NCI-H146 (cell line): ENCODE measurements at places on chromosomes 7 and 10.

GRCh38 chr10:128130051-128130450, 3.8 kb upstream of the MKI67 start:
- no peak for DNase-seq

DNA sequence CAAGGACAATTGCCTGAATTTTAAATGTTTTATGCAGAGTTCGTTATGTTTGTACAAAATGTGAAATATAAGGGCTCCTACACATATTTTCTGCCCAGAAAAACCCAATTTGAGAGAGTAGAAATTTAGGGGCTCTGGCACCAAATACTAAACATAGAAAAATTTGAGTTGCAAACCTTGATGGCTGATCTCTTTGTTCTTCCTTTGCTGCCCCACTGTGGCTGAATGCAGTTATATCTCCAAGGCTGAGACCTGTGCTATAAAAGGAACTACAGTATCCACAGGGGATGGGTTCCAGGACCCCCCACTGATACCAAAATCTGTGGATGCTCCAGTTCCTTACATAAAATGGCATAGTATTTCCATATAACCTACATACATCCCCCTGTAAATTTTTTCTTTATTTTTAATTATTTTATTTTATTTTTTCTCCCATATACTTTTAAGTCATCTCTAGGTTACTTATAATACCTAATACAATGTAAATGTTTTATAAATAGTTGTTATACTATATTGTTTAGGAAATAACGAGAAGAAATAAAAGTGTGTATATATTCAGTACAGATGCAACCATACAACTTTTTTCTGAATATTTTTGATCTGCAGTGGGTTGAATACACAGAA, 22.5 kb downstream of the CFAP43 start:
- peak; percentile 57 for DNase-seq

DNA sequence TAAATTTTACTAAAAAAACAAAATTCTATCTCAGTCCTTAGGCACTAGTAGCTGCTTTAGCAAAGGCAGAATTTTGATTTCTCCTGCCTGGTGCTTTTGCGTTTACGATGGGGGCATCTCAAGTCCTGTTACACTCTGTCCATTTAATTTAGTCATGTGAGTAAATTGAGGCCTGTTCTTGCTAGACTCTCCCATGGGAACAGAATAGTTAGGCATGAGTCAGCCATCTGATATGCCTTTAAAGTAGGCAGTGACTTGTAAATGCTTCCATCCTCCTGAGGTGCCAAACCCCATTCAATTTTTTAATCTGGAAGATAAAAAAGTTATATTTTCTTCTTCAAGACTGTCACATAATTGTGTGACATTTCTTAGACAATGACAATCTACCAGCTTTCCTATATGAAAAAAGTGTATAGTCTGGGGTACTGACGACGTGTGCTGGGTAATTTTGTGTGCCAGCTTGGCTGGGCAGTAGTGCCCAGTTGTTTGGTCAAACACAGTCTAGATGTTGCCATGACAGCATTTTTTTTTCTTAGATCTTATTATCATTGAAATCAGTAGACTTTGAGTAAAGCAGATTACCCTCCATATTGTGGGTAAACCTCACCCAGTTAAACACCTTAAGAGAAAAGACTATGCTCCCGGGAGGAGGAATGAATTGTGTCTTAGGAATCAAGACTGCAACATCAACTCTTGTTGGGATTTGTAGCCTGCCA, 603.4 kb downstream of the SORCS1 start:
- DNase-seq, result no peak

- peak; percentile 55 for DNase-seq
These were observed 209.6 kb upstream of the SH2B2 start for GRCh38 chr7:102077081-102077480.

GRCh38 chr7:979886-980571, 3.0 kb upstream of the CYP2W1 start:
- DNase-seq, result no peak

DNA sequence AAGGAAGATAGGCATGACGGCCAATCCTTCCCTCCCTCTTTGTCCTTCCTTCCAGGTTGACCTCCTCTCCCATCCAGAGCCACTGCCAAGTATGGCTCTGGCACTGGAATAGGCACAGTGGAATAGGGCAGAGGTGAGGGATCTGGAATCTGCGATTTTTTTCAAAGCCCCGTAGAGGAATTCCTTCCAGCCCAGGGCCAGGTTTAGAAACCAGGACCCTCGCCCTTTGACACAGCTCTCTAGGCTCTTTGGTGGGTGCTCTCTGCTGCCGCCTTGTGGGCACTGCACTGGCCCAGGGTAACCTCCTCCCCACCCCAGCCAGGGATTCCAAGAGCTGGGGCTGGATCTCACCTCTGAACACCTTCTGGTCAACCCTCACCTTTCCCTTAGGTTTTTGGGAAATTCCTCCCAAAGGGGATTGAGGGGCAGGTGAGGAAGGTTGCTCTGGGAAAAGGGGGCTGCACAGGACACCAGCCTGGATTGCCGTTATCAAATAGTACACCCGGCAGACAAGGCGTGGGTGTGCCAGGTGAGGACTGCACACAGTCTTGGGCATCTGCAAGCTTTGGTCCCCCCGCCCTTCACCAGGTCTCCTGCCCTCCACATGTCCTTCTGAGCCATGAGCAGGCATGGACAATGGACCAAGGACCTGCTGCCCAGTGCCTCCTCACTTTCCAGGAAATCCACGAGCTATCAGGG, 22.8 kb downstream of the C10orf105 start:
- peak; percentile 47 for DNase-seq

GRCh38 chr7:101173752-101174244, 6.3 kb downstream of the NAT16 start:
- DNase-seq, result peak; percentile 41

DNA sequence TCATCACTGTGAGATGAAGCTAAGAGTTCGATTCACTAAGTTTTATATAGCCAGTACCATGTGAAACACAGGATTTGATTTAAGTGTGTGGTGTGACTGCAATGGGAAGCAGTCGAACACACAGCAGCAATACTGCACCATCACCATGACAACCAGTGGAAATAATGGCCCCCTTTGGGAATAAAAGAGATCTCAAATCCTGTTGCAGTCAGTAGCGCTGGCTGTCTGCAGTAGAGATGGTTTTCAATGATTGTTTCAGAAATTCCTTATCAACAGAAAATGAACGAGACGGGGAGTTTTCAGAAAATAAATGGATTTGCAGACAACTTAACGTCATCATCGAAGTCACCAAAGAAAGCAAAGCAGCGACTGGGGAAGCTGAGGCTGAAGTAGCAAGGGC, 91.0 kb downstream of the PTPRE start:
- DNase-seq, result no peak

DNA sequence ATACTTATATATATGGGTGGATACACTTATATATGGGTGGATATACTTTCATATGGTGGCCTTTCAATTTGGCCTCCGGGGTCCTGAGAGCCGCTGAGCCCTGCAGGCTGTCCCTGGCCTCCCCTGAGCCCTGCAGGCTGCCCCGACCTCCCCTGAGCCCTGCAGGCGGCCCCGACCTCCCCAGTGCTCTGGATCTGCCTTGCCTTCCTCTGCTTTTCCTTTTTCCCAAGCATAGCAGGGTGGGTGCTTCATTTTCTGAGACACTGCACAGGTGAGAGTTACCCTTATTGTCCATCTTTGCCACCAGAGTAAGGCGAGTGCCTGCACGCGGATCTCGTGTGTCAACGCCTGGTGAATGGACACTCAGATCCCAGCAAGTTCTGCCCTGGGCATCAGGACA, 106.6 kb downstream of the VIPR2 start:
- no peak for DNase-seq

DNA sequence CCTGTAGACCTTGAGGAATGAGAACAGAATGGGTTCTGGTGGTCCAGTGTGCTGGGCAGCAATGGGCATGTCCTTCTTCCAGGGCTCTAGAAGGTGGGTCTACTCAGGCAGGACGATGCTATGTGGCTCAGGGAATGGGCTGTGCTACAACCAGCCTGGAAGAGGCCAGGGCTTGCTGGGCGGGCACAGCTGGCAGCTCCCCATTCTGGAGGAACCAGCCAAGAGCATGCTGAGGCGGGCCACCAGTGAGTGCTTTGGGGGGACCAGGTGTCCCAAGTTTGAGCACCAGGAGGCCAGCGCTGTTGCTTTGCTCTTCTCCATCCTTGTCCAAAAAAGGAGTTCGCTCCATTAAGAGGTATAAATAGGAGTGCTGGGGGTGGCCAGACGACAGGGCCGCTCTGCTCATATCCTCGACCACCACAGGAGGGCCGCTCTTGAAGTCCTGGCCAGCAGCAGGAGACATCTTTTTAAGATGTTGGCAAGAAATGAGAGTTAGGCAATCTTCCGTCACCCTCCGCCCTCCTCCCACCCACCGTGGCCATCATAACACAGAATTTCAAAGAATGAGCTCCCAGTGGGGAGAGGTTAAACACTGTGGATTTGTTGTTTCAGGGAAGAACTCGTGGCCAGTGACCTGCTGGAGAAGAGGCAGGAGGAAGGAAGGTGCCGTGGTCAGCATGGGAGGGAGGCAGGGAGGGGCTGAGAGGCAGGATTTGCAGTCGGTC, 141.3 kb downstream of the GRK5 start:
- no peak for DNase-seq

- DNase-seq, result no peak
These were observed 242.2 kb downstream of the HGF start for GRCh38 chr7:81527651-81528050.

GRCh38 chr7:93036149-93036640, 81.6 kb downstream of the SAMD9 start:
- no peak for DNase-seq

DNA sequence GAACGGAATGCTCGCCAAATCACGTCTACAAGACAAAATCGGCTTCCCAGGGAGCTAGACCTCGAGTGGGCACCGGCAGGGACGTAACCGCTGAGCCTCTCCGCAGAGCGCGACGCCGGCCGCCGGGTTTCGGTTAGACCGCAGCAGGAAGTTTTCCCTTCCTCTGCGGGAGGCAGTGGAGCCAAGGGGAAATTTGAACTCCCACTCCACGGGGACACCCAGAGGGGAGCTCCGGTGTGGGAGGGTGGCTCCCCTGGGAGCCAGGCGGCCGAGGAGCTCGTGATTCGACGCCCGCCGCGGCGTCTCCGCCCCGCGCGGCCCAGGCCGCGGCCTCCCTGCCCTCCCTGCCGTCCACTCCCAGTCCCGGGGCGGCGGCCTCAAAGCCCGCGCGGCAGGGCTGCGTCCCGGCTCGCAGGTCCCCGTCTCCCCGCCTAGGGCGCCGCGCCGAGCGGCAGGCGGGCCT, 426 bp downstream of the SYPL1 start:
- peak; percentile 86 for DNase-seq

- DNase-seq, result no peak
These were observed 1.4 kb downstream of the HECW1 start for GRCh38 chr7:43113622-43114457.

DNA sequence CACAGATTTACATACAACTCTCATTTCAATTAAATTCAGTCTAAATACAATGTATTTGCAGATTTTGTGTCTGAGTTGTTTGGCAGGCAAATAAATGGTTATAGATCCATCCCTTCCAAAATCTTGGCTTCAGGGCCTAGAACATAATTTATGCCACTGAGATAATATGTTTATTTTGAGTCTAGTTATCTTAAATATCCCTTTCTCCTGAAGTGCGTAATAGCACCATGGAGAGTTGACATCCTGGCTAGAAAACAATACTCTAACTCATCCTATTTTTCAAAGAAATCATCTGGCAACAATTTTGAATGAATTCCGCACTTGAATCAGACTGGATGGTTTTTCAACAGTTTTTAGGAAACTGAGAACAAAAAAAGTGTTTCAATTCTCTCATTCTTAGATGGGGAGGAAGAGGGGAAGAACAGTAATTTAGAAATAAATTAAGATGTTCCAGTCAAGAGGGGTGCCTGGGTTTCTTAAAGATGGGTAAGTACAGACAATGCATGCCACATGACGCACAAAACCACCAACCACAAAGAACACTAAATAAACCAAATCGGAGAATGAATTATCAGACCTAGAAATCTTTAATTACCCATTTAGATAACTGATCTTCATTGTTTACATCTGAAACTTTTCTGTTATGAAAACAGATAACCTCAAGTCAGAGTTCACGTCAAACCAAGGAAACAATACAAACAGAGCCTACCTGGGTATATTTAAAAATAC, 228.7 kb upstream of the PTN start:
- no peak for DNase-seq

- DNase-seq, result no peak
These were observed 56.8 kb downstream of the MPP7 start for GRCh38 chr10:28246023-28246422.

- DNase-seq, result peak; percentile 41
These were observed 191.3 kb upstream of the PODXL start for GRCh38 chr7:131747658-131748232.

- no peak for DNase-seq
These were observed 163.7 kb downstream of the SRPK2 start for GRCh38 chr7:105224884-105225651.

DNA sequence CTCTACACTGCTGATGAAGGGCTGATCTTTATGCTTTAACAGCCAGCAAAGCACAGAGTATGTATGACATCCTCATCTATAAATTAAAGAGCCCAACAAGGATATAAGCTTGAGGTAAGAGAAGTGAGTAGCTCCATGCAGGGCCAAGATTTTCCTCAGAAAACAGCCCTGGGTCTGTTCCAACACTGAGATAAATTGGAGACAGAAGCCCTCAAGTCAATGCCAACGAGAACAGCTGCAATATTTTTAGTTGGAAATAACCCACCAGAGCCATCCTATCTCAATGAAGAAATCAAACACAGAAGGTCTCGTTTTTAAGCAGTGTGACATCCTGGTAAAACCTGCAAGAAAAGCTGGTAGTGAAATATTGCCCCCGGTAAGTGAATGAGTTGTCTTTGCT, 297.0 kb upstream of the AUTS2 start:
- no peak for DNase-seq

DNA sequence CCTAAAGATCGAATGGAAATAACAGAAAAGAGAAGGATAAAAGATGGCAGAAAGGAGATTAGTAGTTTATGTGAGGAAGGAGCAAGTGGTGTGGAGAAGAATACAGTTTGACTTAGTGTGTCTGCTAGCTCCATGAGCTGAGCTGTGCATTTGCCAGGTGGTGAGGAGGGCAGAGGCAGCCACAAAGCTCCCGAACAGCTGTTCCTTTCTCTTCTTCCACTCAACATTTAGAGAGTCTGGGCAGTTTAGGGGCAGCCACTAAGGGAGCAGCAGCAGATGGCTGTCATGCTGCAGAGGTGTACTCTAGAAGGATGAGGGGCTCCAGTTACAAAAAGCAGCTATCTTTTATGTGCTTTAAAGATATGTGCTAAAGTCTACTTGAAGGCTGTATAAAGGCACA, 674.4 kb downstream of the GRM8 start:
- no peak for DNase-seq

DNA sequence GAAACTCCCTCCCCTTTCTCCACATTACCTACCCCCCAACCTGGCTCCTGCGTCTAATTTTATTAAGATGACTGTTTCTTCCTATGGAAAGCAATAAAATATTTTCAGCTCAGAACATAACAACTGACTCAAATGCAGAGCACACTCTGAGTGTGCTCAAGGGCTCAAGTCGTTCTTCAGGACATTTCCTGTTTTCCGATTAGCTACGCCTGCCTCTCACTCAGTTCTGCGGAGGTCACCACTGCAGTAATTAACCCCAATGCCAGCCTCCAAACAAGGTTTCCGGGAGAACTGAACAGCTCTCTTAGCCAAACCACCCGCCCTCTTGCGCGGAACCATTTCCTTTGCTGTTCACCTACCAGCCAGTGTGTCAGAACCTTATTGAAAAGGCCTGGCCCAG, 19.3 kb downstream of the MYOF start:
- DNase-seq, result no peak
